Stimulated activated CD4-positive, alpha-beta T cell treated with anti-CD3 and anti-CD28 coated beads, Interleukin-1b, Interleukin-23, amount 100 ng/mL, for 4 hours (primary cell): ENCODE measurements at places on chromosomes 7 and 10.

GRCh38 chr10:80390740-80391139 is 17.6 kb upstream of the PRXL2A start:
- no peak for DNase-seq

DNA sequence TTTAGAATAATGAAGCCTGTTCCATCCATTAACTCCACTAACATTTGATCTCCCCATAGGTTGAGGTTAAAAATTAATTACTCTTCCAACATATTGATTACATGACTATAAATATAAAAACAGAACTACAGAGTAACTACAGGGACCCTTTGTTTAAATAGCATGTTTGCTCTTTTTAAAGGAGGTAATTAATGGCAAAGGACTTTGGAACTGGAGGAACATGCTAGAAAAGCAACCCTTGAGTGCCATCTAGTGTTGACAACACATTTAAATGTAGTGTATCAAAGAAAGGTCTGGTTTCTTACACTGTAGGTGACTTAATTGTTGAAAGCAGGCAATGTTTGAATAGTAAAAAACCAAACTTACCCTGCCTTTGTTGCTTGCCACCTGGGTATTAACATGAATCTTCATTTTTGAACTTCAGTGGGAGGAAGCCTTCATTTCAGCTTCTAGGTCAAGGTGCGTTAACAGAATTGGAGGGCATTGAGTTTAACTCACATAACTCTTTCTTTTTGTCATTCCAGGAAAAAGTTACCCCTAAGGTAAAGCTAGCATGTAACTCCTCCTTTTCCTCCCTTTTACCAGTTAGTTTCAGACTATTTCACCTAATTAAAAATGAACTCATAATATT is 52.6 kb upstream of the CAPZA2 start:
- DNase-seq = no peak

GRCh38 chr7:102426268-102427018 is 6.9 kb upstream of the ORAI2 start:
- peak; percentile 54 for DNase-seq

GRCh38 chr7:69832356-69832755 is 234.1 kb downstream of the AUTS2 start:
- DNase-seq = no peak

- no peak for DNase-seq
Measured at GRCh38 chr10:20817646-20818045, 79.5 kb downstream of the NEBL start.

GRCh38 chr10:110337906-110338305 is 33.2 kb upstream of the SMNDC1 start:
- DNase-seq = no peak

DNA sequence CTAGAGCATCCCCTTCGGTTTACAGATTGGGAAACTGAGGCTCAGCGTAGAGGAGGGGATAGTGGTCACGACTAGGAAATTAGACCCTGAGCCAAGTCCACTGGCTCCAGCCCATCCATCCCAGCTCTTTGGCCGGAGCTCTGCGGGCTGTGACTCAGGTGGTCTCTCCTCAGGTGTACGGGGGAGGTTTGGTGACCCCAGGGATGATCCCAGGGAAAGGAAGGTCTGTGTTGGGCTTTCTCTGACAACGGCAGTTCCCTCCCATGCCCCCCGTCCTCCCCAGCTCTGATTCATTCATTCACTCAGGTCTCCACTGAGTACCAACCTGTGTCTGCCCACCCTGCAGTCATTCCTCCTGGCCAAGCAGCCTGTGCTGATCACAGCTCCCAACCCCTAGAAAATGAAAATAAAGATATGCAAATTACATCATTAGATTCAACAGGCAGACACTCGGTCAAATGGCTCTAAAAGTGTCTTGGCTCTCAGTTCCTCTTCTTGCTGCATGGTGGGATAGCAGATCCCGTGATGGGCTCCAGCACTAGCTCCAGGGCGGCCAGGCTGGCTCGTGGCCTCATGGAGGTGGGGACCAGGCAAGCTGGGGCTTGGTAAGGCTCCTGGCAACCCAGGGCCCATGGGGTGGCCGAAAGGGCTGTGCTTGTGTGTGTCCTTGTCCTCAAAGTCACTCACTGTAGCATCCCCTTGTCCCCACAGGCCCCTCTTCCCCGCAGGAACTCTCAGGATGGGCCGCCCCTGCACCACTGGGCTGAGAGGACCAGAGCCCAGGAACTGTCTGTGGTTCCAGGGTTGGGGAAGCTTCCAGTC is 37.8 kb downstream of the CLRN3 start:
- no peak for DNase-seq

- DNase-seq = no peak
Measured at GRCh38 chr10:95661818-95662217, 5.3 kb upstream of the ALDH18A1 start.

- no peak for DNase-seq
Measured at GRCh38 chr10:21315645-21316220, 209.7 kb downstream of the SKIDA1 start.
